Spinal cord (tissue), 10 donors: ENCODE measurements at places on chromosomes 3 and 15.

DNA sequence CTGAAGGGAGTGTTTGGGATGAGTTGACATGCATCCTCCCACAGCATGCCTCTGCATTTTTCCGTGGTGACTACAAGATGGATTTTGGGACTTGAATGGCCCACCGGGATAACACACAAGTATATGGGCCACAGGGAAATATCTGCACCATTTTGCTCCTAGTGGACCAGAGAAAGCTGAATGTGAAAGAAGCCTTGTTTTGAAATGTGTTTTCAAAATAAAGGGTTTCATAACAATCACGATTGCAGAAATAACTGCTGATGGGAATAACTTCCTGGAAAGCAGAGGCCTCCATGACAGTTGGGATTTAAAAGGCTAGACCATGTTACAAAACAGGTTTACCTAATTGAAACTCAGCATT lies 77.5 kb upstream of the PRR23C start:
- DNase-seq: no peak

- DNase-seq: no peak
Measured at GRCh38 chr3:114745322-114746240, 401.5 kb downstream of the ZBTB20 start.

- DNase-seq: no peak
Measured at GRCh38 chr3:178735032-178735674, 198.9 kb downstream of the KCNMB2 start.

DNA sequence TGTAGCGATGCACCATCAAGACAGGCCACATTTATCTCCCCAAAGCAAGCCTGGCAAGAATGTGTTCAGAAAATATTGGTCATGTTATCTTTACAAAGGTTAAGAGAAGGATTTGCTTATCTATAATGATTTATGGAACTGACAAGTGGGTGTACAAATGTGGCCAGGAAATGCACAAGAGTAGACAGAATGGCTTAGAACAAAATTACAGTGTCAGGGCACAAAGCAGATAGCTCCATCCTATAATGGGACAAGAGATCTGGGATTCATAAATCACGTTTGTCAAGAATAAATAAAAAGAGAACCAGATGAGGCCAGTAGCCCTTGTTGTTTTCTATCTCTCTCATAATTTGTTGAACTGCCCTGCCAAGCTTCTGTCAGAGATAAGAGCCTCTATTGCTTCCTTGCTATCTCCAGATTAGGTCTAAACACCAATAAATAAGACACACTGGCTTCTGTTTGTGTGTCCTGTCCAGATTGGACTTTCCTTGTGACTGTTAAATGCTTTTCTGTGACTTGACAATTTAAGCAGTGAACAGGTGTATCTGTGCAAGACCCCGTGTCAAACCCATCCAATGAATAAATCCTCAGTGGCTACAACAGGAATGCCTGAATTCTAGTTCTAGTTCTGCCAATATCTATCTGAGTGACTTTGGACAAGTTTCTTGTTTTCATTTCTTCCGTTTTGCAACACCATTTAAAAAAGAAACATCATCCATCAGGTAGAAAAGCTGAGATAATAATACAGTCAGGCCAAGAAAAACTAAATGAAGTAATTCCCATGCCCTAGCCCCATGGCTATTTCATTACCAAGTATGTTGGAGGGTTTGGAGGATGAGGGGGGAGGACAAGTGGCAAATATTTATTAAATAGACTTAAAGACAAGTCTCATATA lies 157.2 kb downstream of the DCLK3 start:
- no peak for DNase-seq

DNA sequence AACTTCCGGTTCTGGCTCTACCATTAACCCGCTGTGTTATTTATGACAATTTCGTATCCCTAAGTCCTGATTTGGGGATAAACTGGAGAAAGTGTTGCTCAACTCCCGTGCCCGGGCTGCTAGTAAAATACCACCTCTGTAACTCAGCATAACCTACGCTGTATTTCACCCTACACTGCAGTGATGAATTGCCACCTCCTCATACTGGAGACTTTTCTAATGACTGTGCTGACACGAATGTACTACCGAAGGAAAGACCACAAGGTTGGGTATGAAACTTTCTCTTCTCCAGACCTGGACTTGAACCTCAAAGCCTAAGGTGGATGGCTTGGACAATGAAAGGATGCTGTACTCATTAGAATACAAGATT lies 16.5 kb downstream of the SLC51A start:
- DNase-seq: no peak

DNA sequence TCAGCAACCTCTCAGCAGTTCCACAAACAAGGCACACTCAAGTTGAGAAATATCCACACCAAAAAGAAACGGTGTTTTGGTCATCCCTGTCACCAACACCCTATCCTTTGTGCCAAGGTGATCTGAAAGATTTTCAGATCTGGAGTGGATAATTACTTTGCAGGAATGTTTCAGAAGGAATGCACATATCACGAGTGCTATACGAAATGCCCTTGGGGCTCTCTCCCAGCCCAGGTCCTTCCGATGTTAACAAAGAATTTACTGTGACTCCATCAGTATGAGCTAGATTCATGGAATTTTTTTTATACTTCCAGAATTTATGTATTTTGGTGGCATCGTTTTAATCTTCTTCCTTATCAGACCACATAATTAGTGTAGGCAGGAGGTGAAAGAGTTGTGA lies 105.0 kb downstream of the GRM7 start:
- DNase-seq: no peak

- DNase-seq: no peak
Measured at GRCh38 chr3:30167541-30168011, 438.8 kb upstream of the TGFBR2 start.

GRCh38 chr3:16322189-16322588 lies 57.2 kb downstream of the OXNAD1 start:
- DNase-seq: no peak

- DNase-seq: peak; percentile 43
Measured at GRCh38 chr3:71584394-71585011, 975 bp upstream of the FOXP1 start.

GRCh38 chr15:40344631-40345120 lies 3.9 kb upstream of the CCDC9B start:
- no peak for DNase-seq

DNA sequence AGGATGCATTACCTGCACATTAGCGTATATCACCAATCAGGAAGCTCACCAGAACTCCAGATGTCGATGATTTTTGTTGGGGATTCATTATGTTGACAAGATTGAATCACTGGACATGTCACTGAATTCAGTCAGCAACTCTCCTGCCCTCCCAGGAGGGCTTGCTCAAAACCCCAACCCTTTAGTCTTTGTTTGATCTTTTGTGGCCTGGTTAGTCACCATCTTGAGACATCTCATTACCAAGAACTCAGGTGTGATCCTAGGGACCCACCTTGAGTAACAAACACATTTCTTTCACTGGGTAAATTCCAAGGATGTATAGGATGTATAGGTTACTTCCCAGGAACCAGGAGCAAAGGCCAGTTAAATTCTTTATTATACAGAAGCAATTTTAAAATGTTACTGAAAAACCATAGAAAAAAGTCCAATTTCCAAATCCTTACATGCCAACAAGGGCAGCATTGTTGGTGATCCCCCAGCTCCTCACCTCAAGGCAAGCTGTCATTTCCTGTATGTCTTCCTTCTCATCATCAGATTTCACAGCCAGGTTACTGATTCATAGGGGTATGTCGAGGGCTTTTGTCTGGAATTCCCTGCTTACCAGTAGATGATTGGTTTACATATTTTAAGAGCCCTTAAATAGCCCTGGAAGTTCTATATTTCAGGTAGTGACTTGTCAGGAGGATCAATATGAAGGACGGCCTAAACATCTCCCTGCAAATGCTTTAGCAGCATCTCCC lies 11.7 kb downstream of the SNRPN start:
- DNase-seq: no peak

GRCh38 chr3:159944781-159945180 lies 43.9 kb upstream of the IL12A start:
- no peak for DNase-seq

DNA sequence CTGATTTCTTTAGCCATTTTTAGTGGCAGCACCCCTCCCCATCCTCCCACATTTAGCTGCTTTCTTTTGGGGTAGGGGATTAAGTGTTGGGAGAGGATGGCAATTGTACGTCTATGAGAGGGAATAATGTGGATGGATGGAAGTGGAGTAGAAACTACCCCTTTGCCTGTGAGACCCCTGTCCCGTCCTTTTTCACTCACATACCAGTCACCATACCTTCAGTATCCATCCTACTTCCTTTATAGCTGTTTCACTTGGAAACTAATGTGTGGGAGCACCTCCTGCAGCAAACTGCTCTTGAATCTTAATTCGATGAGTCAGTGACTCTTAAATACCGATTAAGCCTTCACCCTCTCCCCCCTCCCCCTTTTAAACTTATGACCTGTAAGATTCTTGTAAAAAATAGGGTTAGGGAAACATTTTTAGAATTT lies 730 bp downstream of the SPRED1 start:
- peak; percentile 75 for DNase-seq

DNA sequence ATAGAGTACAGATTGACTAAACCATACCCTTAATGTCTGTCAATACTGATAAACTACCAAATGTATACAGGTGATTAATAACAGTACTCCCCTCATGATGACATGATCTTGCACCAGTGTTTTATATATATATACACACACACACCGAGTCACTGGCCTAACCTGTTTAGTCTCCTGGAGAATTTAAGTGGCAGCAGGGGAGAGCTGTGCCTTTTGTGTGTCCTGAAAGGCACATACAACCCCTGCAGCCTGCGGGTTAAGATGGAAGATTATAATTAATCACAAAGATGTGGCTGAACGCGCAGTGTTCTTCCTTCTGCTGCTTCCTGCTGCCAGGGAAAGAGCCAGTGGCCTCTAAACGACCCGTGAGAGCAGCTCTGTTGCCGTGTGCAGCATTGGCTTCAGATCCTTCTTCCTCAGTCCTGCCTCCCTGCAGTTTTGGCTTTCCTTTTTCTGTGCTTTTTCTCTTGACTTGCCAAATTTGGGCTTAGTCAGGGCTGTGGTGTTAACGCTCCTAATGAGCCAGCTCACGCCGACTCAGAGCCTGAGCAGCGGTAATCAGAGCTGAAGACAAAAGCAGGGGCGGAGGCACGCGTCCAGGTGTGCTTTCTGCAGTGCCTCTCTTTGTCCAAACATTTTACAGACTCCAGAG lies 42.5 kb upstream of the UBE3A start:
- DNase-seq: no peak

- no peak for DNase-seq
Measured at GRCh38 chr3:39275963-39276593, 3.8 kb downstream of the CX3CR1 start.

- peak; percentile 29 for DNase-seq
Measured at GRCh38 chr3:45929042-45929679, 14.1 kb upstream of the CXCR6 start.

DNA sequence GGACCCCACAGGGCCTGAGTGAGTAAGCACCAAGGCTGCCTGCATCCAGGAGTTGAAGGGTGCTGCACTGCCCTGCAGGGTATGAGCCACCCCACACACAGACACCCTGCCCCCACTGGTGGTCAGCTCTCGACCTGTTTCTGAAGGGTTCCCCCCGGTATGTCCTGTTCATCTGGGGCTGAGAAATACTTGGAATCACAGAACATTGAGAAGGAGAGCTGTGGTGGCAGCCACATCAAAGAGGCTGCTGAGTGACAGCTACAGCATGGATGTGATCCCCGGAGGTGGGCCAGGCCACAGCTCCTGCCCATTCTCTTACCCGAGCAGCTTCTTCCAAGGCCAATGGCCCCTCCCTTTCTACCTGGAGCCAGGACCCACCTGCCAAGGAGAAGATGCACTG lies 66.4 kb upstream of the PLXNA1 start:
- no peak for DNase-seq

GRCh38 chr15:38662033-38662802 lies 97.6 kb upstream of the RASGRP1 start:
- no peak for DNase-seq

DNA sequence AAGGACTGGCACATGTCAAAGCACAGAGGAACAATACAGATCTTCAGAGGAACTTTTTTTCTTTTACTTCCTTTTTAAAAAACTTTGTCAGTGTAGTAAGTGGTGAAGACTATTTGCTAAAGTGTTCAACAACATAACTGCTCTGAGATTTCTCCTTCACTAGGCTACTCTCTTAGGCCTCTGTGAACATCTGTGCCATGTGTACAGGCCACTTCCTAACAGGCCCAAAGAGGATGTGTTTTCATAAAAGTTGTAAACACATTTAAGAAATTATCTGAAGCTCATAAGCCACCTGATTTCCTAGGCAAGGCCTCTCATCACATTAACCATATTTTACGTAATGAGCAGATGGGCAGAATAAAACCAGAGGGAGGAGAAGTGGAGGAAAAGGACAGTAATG lies 235.4 kb downstream of the FHIT start:
- DNase-seq: no peak

DNA sequence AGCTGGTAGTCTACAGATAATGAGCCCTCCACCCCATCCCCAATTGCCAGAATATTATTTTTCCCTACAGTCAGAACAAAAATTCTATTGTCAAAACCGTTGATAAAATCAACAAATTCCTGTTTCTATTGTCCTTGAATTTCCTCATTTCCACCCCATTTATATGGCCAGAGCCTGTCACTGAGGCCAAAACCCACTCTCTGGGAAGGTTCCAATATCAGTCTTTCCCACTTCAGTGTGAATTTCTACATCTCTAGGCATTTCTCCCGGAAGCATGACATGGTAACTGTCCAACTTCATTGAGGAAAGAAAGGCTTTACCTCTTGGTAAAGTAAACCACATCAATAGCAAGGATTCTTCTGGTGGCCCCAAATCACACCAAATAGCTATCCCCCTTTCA lies 41.6 kb downstream of the C2CD4A start:
- DNase-seq: no peak

DNA sequence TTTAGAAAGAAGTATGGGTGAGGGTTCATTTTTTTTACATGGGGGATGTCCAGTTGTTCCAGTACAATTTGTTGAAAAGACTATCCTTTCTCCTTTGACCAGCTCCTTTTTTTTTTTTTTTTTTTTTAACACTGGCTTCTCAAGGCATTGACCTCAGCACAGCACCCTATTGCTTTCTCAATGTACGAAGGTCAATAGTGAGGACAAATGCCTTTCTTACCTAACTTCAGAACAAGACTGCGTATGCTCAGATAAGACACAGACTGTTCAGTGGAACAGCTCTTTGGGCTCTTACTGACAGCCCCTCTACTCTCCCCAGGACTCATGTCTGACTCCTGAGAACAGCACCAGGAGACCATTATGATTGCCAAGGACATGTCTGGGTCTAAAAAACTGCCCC lies 10.4 kb upstream of the CILP start:
- DNase-seq: no peak

GRCh38 chr15:98292442-98293240 lies 332.1 kb downstream of the ARRDC4 start:
- DNase-seq: no peak

GRCh38 chr15:62822228-62822627 lies 220.3 kb upstream of the TPM1 start:
- DNase-seq: no peak

- peak; percentile 73 for DNase-seq
Measured at GRCh38 chr3:11671648-11672100, 28.0 kb upstream of the VGLL4 start.

GRCh38 chr15:93173369-93173768 lies 84.4 kb upstream of the RGMA start:
- DNase-seq: no peak
